ENCODE measurements at places on chromosomes 12 and 14.

GRCh38 chr12:106248312-106248845 lies 559 bp upstream of the CKAP4 start:
- peak; percentile 53 for DNase-seq

GRCh38 chr12:88934163-88934747 lies 354.0 kb upstream of the KITLG start:
- no peak for DNase-seq

- no peak for DNase-seq
These were observed 72.5 kb downstream of the ACSS3 start for GRCh38 chr12:81150382-81150781.

DNA sequence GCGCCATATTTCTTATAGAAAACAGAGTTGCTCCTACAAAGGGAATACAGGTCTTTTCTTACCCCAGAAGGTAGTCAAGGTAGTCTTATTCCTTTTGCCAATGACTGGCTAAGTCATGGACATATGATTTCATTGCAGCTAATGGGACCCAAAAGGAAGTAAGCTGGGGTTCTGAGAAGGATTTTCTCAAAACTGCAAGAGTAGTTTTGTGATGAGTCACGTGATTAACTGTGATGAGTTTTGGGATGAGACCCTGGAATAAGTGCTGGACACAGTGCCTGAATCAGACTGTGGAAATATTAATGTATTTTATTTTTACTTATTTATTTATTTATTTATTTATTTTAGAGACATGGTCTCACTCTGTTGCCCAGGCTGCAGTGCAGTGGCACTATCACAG lies 13.4 kb upstream of the NIN start:
- DNase-seq: no peak

GRCh38 chr14:97036086-97036852 lies 239.1 kb downstream of the VRK1 start:
- no peak for DNase-seq

GRCh38 chr14:38578278-38578681 lies 322.4 kb upstream of the CLEC14A start:
- no peak for DNase-seq

- no peak for DNase-seq
These were observed 57.2 kb downstream of the RIC8B start for GRCh38 chr12:106831699-106832098.

DNA sequence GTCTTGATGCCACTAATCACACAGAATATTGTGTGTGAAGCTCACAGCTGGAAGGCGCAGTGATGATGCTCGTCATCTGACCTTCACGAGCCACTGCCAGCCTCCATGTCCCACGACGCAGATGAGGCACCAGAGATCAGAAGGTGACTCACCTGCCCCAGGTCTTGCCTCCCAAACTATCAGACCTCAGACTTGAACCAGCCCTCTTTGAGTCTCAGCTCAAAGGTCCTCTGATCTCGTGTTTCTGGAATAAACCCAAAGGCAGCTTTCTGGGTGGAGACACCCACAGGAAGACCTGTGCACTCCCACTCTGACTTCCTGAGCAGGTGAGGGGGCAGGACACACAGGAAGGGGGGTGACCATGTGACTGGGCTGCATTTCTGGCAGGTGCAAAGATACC lies 19.6 kb upstream of the CHGA start:
- DNase-seq: peak; percentile 11

DNA sequence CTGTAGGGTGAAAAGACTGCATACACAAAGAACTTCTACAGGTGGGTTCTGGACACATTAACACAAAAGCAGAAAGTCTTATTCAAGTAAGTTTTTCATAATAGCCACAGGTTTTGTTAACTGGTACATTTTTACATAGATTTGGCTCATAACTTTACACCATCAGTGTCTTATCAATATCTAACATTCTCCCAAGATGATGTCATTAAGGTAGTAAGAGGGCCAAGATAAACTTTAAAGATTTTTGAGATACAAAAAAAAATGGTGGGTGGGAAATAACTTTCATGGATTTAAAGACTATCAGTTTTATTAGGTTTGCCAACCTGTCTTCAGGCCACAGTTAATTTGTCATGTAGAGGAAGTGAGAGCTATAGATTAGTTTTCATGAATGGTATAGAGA lies 1.7 kb downstream of the SUPT16H start:
- no peak for DNase-seq

DNA sequence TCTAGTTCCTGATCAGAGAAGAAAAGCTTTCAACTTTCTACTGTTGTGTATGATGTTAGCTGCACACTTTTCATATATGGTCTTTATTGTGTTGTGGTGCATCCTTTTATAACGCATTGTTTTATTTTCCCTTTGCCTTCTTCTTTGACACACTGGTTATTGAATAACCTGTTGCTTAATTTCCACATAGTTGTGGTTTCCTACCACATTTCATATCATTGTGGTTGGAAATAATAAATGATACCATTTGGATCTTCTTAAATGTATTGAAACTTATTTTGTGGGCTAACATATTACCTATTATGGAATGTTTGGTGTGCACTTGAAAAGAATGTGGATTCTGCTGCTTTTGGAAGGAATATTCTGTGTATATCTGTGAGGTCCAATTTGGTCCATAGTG lies 64.9 kb downstream of the GPHN start:
- DNase-seq: no peak

GRCh38 chr14:52043690-52044089 lies 25.2 kb downstream of the NID2 start:
- peak; percentile 60 for DNase-seq

- DNase-seq: no peak
These were observed 159.6 kb downstream of the CEP128 start for GRCh38 chr14:80781972-80782367.

DNA sequence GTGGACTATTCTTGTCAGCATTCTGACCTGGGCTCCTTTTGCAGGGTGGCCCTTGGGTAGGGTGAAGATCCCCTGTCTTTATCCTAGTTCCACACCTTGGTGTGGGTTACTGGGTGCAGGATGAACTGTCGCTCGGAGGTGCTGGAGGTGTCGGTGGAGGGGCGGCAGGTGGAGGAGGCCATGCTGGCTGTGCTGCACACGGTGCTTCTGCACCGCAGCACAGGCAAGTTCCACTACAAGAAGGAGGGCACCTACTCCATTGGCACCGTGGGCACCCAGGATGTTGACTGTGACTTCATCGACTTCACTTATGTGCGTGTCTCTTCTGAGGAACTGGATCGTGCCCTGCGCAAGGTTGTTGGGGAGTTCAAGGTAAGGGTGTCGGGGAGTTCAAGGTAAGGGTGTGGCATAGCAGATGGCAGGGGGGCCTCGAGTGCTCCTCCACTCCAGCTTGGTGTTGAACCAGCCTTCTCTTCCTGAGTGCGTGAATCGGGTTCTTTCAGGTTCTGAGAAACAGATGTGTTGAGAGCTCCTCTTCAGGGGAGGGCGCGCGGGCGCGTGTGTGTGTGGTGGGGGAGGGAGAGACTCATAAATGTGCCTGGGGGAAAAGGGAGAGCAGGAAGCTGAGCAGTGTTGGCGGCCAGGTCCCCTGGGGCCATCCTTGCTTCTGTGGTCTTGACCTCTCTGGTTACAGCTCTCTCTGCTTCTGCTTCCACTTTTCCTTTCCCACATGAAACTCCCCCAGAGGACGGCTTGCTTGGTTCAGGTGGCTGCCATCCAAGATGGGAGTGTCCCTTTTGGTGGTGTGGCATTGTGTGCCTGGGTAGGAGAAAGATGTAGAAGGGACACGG lies 4.0 kb downstream of the ATG101 start:
- DNase-seq: no peak

- peak; percentile 34 for DNase-seq
These were observed 25.1 kb downstream of the TESPA1 start for GRCh38 chr12:54959291-54960018.

DNA sequence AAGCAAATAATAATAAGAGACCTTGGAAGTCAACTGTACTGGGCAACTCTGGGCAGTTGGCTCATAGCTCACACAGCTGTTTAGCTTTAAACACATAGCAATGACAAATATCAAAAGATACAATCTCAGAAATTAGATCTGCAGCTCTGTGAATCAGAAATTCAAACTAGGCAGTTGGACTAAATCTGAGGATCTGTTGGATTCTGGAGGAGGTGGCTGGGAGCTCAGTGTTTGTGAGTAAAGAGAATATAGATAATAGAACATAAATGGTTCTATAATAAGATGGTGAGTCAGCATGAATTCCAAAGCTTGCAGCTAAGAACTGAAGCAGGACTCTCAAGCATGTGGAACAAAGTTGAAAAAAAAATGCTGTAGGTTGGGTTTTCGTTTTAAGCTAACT lies 1949.4 kb upstream of the SEL1L start:
- no peak for DNase-seq

GRCh38 chr14:99872786-99873440 lies 79.7 kb downstream of the EML1 start:
- no peak for DNase-seq

- DNase-seq: peak; percentile 32
These were observed 113.4 kb upstream of the PELI2 start for GRCh38 chr14:56004786-56005185.

- DNase-seq: no peak
These were observed 158.3 kb downstream of the KIF26A start for GRCh38 chr14:104296388-104297312.

DNA sequence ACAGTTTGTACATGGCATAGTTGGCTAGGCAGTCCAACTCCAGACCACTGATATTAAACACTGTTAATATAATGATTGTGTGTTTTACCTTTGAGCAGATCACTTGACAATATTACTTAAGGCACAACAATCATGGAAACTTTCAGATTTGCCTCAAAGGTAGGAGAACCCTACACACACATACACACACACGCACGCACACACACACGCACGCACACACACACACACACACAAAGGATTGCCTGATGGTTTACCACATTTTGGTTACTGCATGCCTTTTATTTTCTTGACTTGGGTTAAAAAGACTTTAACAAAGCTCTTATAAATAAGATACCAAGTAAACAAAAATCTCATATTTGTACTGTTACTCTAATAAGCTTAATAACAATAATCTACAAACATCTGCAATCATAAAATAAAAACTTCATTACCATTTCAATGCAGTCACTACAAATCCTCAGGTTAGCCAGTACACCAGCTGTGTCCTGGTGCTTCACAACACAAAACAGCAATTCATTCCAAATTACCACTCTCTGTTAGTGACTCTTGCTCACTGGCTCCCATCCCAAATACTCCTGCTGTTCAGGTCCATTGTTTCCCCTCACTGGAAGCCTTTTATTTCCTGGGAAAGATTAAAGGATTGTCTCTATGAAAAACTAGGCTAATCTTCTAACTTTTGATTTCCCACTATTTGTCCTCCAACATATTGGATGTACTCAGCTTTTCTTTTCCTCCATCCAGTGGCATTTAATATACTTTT lies 175.2 kb upstream of the ATP2B1 start:
- no peak for DNase-seq

DNA sequence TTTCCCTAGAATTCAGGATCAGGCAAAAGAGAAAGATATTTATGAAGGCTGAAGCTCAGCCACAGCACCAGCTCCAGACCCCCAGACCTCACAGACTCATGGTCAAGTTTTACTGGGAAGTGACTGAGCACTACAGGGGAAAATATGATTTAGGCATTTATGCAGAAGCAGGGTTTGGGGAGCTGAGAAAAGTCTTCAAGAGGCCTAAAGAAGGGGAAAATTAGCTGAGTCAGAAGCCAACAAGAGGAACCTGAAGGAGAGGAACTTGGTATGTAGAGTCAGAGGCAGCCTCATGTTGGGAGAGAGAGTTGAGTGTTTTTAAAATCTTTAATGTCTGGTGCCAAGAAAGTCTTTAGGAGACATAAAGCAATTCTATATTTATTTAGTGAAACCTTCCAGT lies 63.0 kb downstream of the FOS start:
- DNase-seq: no peak

DNA sequence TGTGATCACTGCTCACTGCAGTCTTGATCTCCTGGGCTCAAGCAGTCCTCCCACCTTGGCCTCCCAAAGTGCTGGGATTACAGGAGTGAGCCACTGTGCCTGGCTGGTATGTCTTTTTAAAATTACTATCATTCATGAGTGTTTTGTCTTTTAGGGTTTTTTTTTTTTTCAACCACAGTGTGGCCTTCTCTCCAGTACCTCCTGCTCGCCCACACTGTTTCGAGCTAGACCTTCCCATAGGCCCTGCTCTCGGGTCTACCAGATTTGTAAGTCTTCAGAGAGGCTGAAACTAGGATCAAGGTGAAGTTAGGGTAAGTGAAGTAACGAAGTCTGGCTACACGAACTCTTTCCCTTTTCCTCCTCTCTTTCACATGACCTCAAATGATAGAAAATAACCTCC lies 1.5 kb downstream of the BIN2 start:
- DNase-seq: peak; percentile 65

GRCh38 chr14:35385042-35385839 lies 19.3 kb downstream of the NFKBIA start:
- DNase-seq: no peak

DNA sequence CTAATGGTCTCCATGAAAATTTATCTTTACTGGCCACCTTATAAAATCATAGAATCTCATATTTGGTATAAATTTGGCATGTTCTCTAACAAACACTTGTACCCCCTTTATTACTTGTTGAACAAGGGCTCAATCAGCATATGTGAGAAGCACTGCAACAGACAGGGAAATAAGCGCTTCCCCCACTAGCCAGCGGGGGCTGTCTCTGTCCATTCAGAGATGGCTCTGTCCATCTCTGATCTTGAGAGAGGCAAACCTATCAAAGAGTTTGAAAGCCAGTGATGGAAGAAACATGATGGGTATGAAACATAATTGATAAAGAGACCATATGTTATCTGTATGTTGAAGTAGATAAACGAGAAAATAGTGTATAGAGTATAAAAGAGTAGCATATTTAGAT lies 326.8 kb downstream of the PDZRN4 start:
- DNase-seq: no peak

DNA sequence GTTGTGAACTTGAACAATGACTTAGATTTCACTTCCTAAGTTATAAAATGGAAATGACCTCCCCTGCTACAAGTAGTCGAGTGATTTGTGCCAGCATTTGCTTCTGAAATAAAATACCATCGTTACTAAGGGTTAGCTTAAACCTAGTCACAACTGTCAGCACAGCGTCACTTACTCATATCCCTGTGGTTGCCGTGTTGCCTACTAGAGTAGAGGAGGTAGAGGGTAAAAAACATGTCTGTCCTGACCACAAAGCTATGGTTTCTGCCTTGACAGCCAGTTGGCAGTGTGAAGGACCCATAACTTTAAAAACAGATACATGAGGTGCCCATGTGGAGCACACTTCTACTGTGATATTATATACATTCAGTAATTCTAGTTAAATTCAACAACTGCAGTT lies 234.2 kb upstream of the RGS6 start:
- DNase-seq: no peak

GRCh38 chr12:120668868-120669840 lies 17.8 kb upstream of the MLEC start:
- DNase-seq: no peak

DNA sequence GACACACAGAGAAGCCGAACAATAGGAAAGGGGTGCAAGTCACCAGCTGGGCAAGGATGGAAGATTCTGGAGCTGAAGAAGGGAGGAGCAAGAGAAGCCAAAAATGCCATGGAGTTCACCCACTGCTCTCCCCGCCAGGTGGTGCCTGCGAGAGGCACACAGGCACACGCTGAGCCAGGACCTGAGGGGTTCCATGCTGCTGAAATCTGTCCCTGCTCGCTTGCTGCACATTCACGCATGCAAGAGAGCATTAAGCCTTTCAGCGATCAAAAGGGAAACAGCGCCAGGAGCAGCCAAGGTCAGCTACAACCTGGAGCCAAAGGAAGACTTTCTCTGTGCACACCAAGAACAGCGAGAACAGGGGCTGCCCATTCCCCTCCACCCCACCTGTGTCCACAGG lies 104.1 kb downstream of the ANO2 start:
- DNase-seq: no peak

Measured in activated CD4-positive, alpha-beta T cell treated with anti-CD3 and anti-CD28 coated beads, Interleukin-2, amount 50 U/mL, for 48 hours (primary cell).